ENCODE measurements at places on chromosomes 7 and 10.

DNA sequence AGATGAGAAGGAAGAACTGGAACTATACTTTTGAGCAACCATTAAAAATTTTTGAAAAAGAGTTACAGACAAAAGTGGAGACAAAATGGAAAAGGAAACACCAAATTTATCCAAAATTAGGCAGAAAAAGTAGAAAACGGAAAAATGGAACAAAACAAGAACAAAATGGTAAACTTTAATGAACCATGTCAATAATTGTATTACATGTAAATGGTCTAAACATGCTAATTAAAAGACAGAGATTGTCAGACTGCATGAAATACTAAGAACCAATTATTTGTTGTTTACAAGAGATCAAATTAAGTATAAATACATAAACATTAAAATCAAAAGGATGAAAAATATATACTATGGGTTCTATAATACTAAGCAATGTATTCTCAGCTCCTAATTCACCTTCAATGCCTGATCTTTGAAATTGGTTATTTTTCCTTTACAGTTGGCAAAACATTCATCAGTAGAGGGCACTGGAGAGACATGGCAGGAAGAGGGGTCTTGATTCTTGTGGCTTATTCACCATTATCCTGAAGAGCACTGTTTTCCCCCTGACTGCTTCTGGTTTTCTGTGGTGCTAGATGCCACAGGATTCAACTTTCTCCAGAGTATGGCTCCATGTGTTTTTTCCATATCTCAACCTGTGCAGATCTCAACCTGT lies 124.9 kb downstream of the ELFN1 start:
- no peak for DNase-seq

- no peak for DNase-seq
Observed at GRCh38 chr10:11161096-11161495, 143.4 kb downstream of the CELF2 start.

- DNase-seq = no peak
Observed at GRCh38 chr7:106326594-106327537, 42.1 kb upstream of the NAMPT start.

GRCh38 chr10:74994854-74995253 lies 116.6 kb upstream of the SAMD8 start:
- no peak for DNase-seq

DNA sequence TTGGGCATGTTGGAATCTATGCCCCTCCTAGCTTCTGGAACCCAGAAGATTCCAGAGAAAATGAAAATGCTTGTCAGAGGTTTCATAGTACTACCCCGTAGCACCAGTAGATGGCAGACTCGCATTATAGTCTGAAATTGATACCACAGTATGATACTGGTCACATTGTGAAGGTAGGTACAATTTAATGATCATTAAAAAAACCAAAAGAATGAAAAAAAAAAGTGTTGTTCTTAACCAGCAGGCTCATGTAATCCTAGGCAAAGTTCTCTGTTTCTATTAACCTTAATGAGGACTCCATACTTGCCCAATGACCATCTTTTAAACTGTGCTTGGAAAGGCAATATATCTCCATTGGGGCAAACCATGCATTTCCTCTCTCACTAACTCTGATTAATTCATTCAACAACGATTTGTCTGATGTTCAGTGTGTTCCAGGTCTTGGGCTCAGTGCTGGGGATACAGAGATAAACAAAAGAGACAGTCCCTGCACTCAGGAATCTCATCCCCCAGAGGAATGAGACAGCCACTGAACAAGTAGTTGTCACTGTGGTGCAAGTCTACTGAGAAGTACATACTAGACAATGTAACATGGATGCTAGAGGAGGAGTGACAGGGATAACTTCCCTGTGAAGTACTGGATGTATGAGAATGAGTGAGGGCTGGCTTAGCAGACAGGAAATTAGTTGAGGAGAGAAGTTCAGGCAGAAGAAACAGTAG lies 223.5 kb upstream of the PHYHIPL start:
- no peak for DNase-seq

GRCh38 chr10:13421382-13421917 lies 73.4 kb upstream of the SEPHS1 start:
- no peak for DNase-seq

DNA sequence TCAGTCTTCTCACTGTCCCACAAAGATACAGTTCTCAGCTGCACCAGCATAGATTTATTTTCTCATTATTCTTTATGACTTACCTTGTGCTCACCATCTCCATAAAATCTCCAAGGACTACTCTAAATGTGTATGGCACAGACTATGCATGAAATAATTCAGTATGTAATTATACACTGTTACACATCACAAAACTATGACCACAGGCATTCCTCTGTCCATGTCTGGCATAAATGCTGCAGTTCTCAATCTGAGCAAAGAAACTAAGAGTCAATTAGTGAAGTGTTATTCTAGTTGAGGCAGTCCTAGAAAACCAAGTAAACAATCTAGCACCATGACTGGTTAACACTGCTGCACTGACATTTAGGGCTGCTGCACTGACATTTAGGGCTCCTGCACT lies 2.7 kb downstream of the CYCS start:
- DNase-seq = no peak

DNA sequence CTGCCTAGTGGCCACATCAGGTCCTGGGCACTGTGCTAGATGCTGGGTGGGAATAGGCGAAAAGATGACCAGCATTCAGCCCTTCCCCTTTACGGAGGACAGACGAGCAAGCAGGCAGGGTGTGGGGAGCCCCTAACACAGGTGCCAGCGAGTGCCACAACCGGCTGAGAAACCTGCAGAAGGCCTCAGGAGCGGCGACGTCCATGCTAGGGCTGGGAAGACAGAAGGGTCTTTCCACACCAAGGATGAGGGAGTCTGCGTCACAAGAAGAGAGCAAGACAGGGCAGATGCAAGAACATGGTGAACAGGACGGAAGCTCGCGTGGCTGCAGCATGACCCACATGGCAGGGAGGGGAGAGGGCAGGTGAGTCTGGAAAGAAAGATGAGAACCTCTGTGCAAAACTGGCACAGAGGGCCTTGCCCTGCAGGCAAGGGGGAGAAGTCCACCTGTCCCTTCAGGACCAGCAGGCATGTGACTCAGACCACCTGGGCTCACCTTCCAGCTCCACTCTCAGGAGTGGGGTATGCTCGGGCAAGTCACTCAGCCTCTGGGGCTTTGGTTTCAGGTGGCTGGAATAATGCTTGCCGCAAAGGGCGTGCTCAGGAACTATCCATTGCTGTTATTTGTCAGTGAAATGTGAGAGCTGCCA lies 36.6 kb downstream of the KCNH2 start:
- no peak for DNase-seq

DNA sequence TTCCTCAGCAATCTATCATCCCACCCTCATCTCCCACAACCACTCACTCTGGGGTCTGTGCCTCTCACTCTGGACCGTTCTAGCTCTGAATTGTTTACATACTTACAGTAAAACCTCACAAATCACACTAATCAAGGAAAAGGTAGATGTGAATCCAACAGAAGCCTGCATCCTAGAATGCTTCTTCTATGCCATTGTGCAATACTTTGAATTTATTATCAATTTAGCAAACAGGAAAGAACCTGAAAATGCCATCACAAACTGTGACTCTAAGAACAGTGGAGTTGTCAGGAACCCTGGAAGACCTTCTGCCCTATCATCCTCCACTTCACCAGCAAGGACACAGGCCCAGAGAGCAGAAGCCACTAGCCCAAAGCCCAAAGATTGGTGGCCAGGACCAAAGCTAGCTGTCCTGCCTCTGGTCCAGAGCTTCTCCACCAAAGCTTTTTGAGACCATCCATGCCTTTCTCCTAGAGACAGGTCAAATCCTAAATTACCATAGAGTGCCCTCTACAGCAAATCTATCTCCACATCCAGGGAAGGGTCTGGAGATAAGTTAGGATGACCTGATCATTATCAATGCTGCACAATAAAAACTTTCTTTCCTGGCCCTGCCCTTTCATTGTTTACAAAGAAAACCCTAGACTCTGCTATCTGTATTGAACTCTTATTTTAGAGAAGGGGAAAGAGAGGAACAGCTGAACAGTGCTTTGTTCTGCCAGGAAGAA lies 2.4 kb downstream of the SORBS1 start:
- DNase-seq = no peak

DNA sequence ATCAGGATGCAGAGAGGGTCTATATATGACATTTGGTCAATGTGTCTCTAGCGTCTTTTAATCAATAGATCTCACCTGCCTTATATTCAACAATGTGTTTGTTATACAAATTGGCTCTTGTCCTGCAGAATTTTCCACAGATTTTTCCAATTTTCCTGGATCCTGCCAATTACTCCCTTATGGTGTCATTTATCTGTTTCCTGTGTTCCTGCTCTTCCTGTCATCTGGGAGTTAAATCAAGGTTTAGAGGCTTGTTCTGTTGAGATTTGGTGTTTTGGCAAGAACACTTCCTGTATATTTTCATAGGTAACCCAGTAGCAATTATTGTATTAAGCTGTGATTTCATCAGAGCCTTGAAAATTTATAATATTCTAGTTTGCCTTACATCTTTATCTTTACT lies 8.8 kb upstream of the C10orf71 start:
- DNase-seq = no peak

GRCh38 chr10:78505657-78506056 lies 472.0 kb downstream of the RPS24 start:
- DNase-seq = no peak

- DNase-seq = no peak
Observed at GRCh38 chr10:74282151-74282847, 131.3 kb downstream of the ADK start.

- DNase-seq = no peak
Observed at GRCh38 chr7:73730485-73730884, 8.1 kb downstream of the ABHD11 start.

- DNase-seq = no peak
Observed at GRCh38 chr10:90328896-90329295, 528.9 kb downstream of the HTR7 start.

GRCh38 chr10:753530-753929 lies 64.1 kb upstream of the DIP2C start:
- no peak for DNase-seq

DNA sequence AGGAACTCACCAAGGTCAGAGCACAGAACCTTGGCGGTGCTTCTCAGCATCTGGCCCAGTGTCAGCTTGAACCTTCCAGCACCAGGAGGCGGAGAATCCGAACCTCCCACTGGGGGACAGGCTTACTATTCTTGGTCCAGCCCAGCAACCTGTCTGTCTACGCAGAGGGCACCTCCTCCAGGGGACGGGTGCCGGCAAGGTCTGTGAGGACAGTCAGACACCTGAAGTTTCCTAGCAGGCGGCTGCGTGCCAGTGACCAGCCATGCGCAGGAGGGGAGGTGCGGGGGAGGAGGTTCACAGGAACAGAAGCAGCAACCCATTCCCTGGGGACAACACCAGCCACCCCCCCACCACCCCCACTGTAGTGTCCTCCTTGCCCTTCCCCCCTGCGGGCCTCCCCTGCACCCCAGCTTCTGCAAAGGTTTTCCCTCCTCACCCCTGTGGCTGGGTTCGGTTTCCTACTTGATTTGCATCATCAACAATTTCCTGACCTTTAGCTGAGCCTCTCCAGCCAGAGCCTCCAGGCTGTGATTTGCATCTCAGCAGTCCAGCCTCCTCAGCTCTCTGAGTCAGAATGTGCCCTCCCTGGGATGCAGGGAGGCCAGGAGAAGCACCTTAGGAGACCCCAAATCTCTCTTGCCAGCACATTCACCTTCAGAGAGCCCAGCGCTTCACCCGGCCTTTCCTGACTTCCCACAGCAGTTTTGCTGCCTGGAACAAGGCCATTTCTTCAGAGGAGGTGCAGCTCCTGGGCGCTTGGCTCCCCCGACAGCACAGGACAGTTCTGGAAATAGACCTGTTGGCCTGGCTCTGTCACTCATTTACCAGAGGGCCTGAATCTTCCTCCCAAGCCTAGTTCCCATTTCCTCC lies 107.5 kb upstream of the NPS start:
- DNase-seq = no peak

GRCh38 chr10:99912041-99912440 lies 97.7 kb downstream of the DNMBP start:
- no peak for DNase-seq

GRCh38 chr10:69645296-69646184 lies 15.5 kb downstream of the FAM241B start:
- DNase-seq = no peak

GRCh38 chr7:42876182-42877068 lies 35.4 kb downstream of the C7orf25 start:
- no peak for DNase-seq

GRCh38 chr7:13057462-13058200 lies 370.2 kb downstream of the ARL4A start:
- no peak for DNase-seq

GRCh38 chr10:348456-348855 lies 213.2 kb downstream of the ZMYND11 start:
- no peak for DNase-seq

DNA sequence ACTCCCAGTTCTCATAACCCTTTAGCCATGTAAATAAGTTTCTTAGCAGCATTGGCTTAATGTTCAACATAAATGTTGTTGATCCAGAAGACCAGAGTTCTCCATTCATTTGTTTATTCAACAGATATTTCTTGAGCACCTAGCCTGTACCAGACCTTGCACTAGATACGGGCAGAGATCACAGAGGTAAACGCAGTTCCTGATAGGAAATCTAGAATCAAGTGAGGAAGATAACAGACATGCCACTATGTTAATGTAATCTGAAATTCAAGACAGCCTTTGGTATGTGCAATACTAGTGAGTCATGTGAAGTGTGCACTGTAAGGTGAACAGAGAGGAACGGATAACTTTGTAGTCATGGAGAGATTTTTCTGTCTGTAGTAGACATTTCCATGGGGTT lies 3.0 kb downstream of the BUB3 start:
- no peak for DNase-seq

DNA sequence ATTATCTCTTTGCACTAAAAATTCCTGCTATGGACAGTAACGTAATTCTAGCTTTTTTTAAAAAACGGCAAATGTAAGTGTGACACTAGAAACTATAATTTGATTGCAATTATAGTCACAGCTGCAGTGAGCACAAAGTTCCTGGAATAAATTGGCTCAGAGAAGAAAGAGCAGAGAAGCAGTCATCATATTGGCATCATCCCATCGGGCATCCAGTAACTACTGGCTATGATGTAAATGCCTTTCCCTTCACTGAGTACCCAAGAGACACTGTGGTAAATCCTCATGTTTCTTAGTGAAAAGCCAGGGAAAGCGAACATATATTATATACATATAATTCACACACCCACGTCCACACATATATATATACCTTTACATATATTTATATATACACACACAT lies 43.6 kb downstream of the PIP4K2A start:
- no peak for DNase-seq

DNA sequence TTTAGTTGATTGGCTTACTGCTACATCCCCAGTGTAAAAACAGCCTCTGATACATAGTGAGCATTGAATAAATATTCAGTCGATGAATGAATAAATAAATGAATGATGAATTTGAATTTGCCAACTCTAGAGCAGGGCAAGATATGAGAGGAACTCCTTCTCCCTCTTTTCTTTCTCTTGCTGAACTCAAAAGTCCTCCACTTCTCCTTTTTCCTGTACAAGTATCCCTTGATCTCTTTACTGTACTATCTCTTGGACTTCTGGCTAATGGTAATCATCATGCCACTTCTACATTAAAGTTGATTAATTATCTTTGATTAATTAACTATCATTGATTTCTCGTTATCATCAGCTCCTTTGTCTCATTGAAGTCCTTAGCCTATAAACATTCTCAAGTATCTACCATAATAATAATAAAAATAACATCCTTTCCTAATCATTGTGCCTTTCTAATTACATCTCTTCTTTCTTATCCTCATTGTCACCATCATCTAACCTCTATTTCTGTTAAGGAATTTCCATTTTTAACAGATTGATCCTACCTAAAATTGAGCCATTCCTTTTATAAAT lies 10.6 kb downstream of the CPED1 start:
- DNase-seq = no peak

- DNase-seq = no peak
Observed at GRCh38 chr10:132319853-132320653, 11.9 kb upstream of the LRRC27 start.

- no peak for DNase-seq
Observed at GRCh38 chr10:5723692-5724091, 39.1 kb downstream of the TASOR2 start.
